Activated CD8-positive, alpha-beta T cell treated with anti-CD3 and anti-CD28 coated beads, Interleukin-2, amount 10 ng/mL, durations not matched to agents 7 days and 5 days (primary cell): ENCODE measurements at places on chromosomes 5 and 9. TPM values are rescaled to one million over a fixed set of nuclear protein-coding genes. Genes with fewer than 3 reads are reported as not detected.

PCDHB11 gene
- total RNA-seq = not detected

SYK gene
- total RNA-seq = 0.13 TPM

HSDL2 gene
- 28.9 TPM for total RNA-seq

DNA sequence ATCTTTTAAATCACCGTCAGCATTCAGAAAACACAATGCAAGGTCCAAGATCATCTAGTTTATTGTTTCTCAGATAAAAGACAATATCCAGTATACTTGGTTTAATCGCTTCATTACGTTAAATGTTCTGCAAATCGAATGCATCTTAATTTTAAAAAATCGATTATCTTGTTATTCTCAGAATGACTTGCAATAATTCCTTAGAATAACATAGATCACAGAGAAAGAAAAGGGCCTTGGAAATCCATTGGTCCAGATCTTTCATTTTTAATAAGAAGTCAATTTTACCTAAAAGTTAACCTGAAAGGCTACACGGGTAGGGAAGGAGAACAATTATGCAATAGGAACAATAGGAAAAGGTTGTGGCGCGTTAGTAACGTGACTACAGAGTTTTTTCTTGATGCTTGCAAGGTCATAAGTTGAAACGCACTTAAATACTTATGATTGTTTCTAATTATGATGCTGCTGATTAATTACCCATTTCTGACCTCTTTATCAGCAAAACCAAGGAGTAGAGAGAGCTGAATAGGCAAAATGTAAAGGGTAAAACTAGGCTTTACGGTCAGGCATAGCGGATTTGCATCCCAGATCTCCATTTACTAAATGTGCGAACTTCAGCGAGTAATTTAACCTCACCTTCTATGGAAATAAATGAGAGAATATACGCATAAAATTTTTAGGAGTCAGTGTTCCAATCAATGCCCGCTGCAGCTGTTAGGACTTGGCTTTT lies 769 bp upstream of the LYRM7 start:
- no peak for DNase-seq
- H3K36me3 ChIP-seq = peaks cover 13% of the 10 kb centered on the region
- peaks cover 47% of the 10 kb centered on the region for H3K4me1 ChIP-seq
- H3K27ac ChIP-seq = peak overlapping the region; percentile 94

DNA sequence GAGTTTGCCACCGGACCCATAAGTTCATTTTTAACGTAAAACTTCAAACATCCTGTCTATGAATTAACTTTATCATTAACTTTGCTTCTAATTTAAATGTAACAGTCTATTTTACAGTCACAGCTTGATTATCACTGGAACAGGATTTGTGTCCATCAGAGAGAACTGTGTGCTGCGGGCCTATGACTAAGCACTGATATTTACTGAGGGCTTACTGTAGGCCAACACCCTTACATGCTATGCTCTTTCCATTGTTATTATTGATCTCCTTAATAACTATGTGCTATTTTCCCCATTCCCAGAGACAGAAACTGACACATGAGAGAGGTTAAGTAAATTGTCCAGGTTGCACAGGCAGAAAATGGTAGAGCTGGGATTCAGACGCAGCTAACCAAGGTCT lies 24.0 kb upstream of the GPR151 start:
- no peaks in the 10 kb centered on the region for H3K36me3 ChIP-seq
- no peak for DNase-seq
- H3K27me3 ChIP-seq = peaks cover 3% of the 10 kb centered on the region

DNA sequence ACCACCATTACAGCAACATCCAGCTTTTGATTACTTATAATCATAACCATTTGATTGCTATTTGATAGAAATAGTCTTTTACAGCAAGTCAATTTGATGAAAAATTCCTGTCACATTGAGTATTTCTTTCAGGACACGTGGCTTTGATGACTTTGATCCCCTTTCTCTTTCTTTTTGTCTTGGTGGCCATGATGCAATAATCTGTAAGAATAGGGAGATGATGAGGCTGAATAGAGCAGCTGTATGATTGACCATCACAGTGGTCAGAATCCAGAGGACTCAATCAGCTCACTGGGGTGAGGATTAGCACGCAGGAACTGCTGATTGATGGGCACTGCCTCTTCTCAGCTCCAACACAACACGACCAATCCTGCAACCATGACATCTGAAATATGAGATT lies 262.7 kb downstream of the PARP8 start:
- DNase-seq = no peak
- no peaks in the 10 kb centered on the region for H3K36me3 ChIP-seq
- peaks cover 5% of the 10 kb centered on the region for H3K27me3 ChIP-seq
- no peak overlapping the region for H3K4me3 ChIP-seq
- no peaks in the 10 kb centered on the region for H3K4me1 ChIP-seq

DNA sequence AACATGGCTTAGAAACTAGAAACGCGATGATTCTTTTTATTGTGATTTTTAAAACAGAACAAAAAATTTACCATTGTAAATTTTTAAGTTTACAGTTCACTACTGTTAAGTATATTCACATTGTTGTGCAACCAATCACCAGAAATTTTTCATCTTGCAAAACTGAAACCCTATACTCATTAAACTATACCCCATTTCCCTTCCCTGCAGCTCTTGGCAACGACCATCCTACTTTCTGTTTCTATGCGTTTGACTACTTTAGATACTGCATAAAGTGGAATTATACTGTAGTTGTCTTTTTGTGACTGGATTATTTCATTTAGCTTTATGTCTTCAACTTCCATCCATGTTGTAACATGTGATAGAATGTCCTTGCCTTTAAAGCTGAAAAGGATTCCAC lies 52.5 kb downstream of the SPOCK1 start:
- no peak overlapping the region for H3K4me3 ChIP-seq
- no peak overlapping the region for H3K27ac ChIP-seq
- H3K27me3 ChIP-seq = peaks cover 5% of the 10 kb centered on the region
- no peaks in the 10 kb centered on the region for H3K4me1 ChIP-seq

DNA sequence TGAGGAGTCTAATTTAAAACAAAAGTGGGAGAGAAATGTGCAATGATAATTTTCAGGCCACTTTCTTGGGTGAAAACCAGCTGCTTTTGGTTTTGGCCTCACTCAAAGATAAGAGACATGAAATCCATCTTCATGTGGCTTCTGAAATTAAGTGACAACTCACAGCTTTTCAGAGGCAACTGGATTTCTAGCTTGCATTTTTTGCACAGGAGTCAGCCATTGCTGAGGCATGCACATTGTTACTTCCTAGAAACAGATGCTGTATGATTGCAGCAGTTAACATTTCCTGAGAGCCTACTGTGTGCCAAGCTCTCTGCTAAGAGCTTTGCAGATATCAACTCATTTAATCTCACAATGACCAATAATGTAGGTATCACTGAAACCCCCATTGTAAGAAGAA lies 562.6 kb downstream of the NR2F1-AS1 start:
- H3K36me3 ChIP-seq = no peaks in the 10 kb centered on the region
- no peaks in the 10 kb centered on the region for H3K4me1 ChIP-seq
- no peak overlapping the region for H3K4me3 ChIP-seq
